ENCODE measurements at places on chromosomes 1 and 21.

GRCh38 chr1:61956016-61956645 is 213.9 kb downstream of the PATJ start:
- no peak for DNase-seq

GRCh38 chr21:39726133-39726532 is 18.9 kb upstream of the IGSF5 start:
- no peak for DNase-seq

DNA sequence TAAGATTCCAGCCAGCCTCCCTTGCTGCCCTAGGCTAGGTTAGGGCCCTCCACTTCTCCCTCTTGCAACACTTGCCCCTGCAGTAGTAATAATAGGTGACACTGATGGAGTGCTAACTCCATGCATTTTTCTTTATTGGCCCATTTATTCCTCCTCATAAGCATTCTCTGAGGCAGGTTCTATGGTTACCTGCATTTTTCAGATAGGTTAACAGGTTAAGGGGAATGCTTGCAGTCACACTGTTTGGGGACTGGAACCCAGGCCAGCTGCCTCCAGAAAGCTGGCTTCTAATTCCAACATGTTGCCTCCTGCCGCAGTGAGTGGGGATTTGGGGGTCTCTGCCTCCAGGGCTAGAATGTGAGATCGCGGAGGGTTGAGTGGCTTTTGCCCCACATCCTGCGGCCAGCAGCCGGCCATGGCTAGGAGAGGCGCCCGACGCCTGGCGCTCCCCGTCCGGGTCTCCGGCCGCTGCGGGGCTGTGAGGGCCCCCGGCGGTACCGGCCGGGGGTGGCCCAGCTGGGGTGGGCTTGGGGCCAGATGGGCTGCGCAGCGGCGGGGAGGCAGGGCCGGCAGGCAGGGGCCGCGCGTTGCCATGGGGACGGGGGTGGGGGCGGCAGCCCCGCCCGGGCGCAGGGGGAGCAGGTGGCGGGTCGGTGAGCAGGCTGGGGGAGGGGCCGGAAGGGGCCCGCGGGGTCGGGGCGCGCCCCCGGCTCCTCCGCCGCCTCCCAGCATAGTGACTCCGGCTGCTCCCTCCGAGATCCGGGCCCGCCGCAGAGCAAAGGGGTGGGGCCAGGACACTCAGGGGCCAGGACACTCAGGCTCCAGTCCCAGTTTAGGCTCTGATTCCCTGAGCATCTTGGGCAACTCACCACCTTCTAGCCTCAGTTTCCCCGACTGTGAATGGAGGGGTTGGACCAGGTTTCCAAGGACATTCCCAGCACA is 68.4 kb upstream of the SSBP3 start:
- no peak for DNase-seq

DNA sequence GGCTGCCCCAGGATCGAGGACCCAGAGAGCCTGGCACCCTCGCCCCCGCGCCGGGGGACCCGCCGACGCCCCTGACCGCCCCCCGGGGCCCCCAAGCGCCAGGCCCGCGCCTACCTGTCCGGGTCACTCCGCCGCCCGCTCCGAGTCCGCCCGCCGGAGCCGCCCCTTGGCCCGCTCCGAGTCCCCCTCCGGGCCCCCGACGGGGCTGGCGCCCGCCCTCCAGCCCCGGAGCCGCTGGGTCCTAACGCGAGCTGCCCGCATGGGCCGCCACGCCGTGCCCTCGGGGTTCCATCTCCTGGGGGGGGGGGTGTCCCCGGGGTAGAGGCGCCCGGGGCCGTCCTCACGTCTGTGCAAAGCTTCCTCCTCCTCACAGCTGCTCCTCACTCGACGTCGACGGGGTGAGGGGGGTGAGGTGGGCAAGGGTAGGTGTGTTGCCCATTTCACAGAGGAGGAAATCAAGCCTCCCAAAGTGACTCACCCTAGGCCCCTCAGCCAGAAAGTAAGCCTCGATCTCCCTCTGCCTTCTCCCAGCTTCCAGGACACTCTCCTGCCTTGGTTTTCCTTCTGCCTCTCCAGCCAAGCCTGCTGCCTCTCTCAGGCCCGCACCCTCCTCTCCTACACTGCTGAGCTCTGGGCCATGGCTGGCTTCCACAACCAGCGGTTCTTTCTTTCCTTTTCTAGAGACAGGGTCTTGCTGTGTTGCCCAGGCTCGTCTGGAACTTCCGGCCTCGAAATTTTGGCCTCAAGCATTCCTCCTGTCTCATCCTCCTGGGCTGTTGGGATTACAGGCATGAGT is at the start of gene MFAP2:
TSS of gene MFAP2 (minus strand) at position 148 of the 796 bp plus-strand sequence. CDS start 2,347 bp downstream, outside the sequence.
- DNase-seq = no peak
